ENCODE measurements at places on chromosomes 3 and 15.

DNA sequence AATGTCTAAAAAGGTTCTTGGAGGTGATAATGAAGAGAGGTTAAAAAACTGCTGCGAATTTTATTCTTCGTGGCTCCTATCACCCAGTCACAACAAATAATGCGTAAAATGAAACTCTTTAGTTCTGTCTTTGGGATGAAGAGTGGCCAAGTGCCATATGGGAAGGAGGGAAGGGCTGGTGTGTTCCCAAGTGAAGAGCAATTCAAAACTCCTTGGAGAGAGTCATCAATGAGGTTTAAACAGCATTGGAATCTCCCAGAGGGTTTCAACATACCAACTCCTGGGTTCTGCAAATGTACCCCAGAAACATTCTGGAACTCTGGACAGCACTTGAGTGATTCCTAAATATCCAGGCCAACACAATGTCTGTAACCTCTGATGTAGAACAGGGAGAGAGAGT is 45.3 kb downstream of the SLCO3A1 start:
- no peak for DNase-seq

GRCh38 chr3:156554515-156554841 is 439 bp downstream of the SSR3 start:
- no peak for DNase-seq

GRCh38 chr3:101954361-101954760 is 105.0 kb downstream of the NFKBIZ start:
- no peak for DNase-seq

GRCh38 chr3:79767194-79767904 is 449 bp downstream of the ROBO1 start:
- peak; percentile 11 for DNase-seq

DNA sequence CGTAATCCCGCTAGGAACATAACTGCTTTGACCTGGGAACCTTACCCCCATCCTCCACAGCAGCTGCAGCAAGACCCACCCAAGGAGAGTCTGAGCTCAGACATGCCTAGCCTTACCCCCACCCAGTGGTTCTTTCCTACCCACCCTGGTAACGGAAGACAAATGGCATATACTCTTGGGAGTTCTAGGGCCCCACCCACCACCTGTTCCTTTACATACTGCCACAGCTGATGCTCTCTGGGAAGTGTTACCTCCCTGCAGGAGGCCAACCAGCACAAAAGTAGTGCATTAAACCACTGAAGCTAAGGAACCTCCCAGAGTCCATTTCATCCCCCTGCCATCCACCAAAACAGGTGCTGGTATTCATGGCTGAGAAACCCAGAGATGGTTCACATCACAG is 50.6 kb upstream of the AZI2 start:
- no peak for DNase-seq

DNA sequence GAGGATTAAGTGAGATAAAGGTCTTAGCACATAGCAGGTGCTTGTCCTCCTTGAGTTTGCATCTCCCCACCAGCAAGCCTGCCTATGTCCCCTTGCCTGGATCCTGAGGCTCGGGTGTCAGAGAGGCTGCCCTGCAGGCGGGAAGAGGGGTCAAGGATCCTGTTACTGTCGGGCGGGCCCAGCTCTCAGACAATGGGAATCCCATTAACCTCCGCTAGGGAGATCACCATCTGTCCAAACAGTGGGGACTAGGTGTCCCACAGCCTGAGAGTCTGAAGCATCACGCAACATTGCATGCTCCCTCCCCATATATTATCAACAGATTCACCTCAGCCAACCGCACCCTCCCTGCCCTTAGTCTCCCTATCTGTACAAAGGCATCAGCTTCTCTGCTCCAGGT is 151.4 kb downstream of the FBLN2 start:
- DNase-seq = no peak

DNA sequence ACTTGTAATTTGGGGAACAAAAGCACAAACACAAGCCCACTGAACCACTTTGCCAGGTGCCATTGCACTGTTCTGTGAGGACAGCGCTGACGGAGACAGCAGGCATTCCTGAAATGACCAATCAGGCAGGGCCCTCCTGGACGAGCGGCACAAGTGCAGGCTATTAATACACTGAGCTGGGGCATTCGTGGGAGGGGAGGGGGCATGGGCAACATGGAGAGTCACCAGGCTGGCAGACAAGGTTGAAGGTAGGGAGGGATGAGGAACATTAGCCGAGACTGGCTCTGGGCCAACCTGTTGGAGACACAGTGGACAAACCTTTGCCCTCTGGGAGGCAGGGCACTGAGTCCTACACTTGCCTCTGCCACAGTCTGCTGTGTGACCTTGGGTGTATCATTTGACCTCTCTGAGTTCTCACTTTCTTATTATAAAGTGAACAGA is 45.6 kb downstream of the NOX5 start:
- DNase-seq = no peak

Data from kidney glomerular epithelial cell (primary cell).